ENCODE measurements at places on chromosomes 5 and 9. TPM values are rescaled to one million over a fixed set of nuclear protein-coding genes. Genes with fewer than 3 reads are reported as not detected.

EMB gene
- total RNA-seq: 15.2 TPM

MYMK gene
- not detected for total RNA-seq

RNF183 gene
- 0.12 TPM for total RNA-seq

ENTPD8 gene
- 1.7 TPM for total RNA-seq

PCDHA2 gene
- total RNA-seq: not detected

PCDHA9 gene
- not detected for total RNA-seq

WDR38 gene
- total RNA-seq: not detected

AFAP1L1 gene
- total RNA-seq: 4.3 TPM

TRPM6 gene
- 0.44 TPM for total RNA-seq

ZFP2 gene
- 0.57 TPM for total RNA-seq

PCDHGC3 gene
- 1.2 TPM for total RNA-seq

SLC36A2 gene
- total RNA-seq: not detected

SPOCK1 gene
- total RNA-seq: 0.27 TPM

C5orf58 gene
- total RNA-seq: not detected
